ENCODE measurements at places on chromosomes 13 and 19. TPM values are rescaled to one million over a fixed set of nuclear protein-coding genes. Genes with fewer than 3 reads are reported as not detected.

Gene FAM83E
- 3.7 TPM for total RNA-seq

Gene IL4I1
- total RNA-seq = 1.6 TPM

Gene ZNF888
- total RNA-seq = 15.3 TPM

Gene KCNK6
- total RNA-seq = 2.9 TPM

Gene PEPD
- 50.5 TPM for total RNA-seq

Gene PODNL1
- 1.0 TPM for total RNA-seq

Gene CRLF1
- total RNA-seq = 1.0 TPM

Gene EFNA2
- 14.0 TPM for total RNA-seq

Gene FUT2
- not detected for total RNA-seq

Gene PDE4A
- total RNA-seq = 2.9 TPM

Gene MAST1
- 5.8 TPM for total RNA-seq

Gene TSPAN16
- not detected for total RNA-seq

Gene SPIB
- total RNA-seq = not detected

Gene KLK12
- total RNA-seq = not detected

Gene CLEC11A
- 34.4 TPM for total RNA-seq

Gene MYO1F
- total RNA-seq = 0.35 TPM

Gene KIR3DL3
- not detected for total RNA-seq

Gene ICAM5
- 5.7 TPM for total RNA-seq

Gene NOTCH3
- 204 TPM for total RNA-seq

Gene GAPDHS
- total RNA-seq = not detected

Gene FXYD3
- total RNA-seq = 8.3 TPM

Gene MBNL2
- total RNA-seq = 78.9 TPM

Gene CPB2
- not detected for total RNA-seq

Gene SBSN
- total RNA-seq = 0.47 TPM

Gene ZNF729
- not detected for total RNA-seq

Gene ZNF540
- 1.3 TPM for total RNA-seq

Gene LCP1
- total RNA-seq = 11.6 TPM

Gene SULT2A1
- total RNA-seq = not detected

Gene NAPSA
- total RNA-seq = 2.4 TPM

Gene RETN
- total RNA-seq = not detected

Gene MAG
- 26.1 TPM for total RNA-seq
